ENCODE measurements at places on chromosomes 4 and X.
A peak's percentile ranks its signal among the peaks of the same experiment; 100 is the strongest.

DNA sequence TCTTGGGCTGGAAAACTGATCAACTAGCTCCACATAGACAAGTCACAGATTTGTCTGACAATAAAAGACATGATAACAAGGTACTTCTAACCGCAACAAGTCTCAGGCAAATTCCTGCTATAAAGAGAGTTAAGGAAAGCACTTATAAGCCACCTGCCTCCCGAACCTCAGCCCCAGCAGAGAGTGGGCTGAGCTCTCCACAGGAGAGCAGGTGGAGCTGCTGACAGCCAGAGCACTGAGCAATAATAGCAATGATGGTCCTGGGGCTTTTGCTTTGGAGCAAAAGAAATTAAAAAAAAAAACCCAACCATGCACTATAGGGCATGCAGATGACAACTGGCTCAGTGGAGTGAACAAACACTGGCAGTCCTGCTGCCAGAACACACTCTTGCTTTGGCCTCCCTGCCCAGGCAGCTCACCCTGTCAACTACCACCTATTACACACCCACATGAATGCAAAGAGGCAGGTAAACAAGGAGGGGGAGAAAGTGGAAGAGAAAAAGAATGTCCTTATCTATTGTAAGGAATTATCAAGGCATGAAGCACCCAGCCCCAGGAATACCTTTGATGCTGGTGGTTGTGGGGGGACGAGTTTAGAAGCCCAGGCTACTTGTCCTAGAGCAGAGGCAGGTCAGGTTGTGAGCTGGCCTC is 135.8 kb upstream of the DGKK start:
- no peak for DNase-seq

DNA sequence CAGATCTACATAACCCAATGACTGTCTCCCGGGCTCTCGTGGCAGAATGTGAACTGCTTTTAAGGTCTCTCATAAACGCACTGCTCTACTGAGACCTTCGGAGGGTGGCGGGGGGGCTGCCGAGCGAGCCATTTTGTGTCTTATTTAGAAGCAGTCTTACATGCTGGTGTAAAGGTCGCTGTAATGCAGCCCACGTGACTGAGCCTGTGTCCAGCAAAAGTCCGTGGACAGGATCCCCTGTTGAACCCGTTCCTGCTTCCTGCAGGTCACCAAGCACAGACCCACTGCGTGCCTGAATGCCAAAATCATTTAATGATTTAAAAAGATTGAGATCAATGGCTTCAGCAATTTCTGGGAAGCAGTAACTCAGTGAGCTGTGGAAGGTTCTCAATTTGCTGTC is 415.9 kb downstream of the BCOR start:
- DNase-seq, result no peak

- no peak for DNase-seq
Measured at GRCh38 chr4:77819404-77819842, 255 bp upstream of the CNOT6L start.

- DNase-seq, result peak; percentile 51
Measured at GRCh38 chrX:129823115-129823514, 20.6 kb downstream of the ZDHHC9 start.

DNA sequence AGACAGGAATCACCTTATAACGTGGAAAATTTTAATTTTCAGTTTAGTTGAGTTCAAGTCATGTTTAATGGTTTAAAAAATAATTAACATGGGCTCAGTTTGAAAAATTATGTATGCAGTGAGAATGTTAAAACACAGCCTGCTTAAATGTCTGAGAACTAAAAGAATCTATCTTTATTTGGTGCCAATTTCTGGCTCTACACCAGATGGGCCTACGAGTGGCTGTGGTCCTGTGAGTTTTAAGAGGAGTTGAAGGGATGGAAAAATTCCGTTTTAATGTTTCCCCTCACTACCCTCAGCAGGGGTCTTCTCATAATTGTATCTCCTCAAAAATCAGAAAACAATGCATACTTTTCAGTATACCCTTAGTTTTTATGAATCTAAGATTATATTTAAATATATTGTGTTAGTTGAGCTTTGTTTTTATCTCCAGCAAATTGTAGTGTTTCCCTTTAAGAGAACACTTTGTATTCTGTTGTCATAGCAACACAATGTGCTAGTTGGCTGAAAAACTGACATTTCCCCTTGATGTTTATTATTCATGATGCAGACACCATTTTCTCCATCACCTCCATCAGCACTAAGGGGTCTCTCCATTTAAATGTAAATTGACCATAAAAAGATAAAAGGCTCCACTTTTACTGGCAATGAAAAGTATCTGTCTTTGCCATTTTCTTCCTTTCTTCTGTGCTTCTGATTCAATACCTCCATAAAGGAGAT is 393.5 kb upstream of the GRIA3 start:
- no peak for DNase-seq

- DNase-seq, result no peak
Measured at GRCh38 chrX:67622053-67622585, 78.3 kb downstream of the AR start.

DNA sequence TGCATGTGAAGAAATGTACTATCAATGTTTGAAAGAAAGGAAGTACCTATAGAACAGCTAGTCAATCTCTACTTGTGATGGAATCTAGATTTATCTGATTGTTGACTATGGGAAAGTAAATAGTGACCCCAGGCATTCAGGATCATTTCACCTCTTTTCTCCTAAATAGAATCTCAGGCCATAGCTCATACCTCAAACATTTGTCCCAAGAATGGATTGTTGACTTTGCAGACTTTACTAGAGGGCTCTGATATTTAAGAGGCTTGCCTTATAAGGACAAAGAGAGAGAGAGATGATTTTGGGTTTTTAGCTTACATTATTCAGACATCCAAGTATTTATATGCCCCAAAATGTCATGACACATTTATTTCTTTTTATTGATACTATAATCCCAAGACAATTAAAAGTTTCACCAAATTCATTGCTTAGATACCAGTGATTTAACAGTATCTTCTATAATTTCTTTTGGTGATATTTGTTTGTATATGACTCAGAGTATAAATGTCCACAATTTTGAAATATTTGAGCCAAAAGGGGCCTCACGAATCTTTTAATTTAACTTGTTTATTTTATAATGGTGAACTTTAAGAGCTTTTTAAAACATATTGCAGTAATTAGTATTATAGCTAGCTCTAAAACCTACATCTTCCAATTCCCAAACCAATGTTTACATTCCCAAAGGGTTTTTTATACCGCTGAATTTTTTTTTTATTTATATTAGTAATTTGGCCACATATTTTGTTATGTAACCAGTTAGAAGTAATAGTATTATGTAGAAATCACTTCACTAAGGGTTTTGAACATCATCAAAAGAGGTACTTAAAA is 614.1 kb downstream of the PCDH7 start:
- DNase-seq, result no peak

GRCh38 chr4:78565971-78566372 is 14.4 kb downstream of the ANXA3 start:
- DNase-seq, result no peak

- no peak for DNase-seq
Measured at GRCh38 chr4:26753617-26754016, 107.0 kb upstream of the STIM2 start.

GRCh38 chr4:40179360-40179759 is 17.5 kb upstream of the RHOH start:
- DNase-seq, result no peak

- no peak for DNase-seq
Measured at GRCh38 chr4:38152305-38152704, 192.1 kb downstream of the PTTG2 start.
